ENCODE measurements at places on chromosomes 6 and 20.

GRCh38 chr6:35064757-35065440, 76.2 kb downstream of the TCP11 start:
- DNase-seq = no peak

GRCh38 chr6:25579902-25580495, 72.0 kb upstream of the SCGN start:
- DNase-seq = no peak

DNA sequence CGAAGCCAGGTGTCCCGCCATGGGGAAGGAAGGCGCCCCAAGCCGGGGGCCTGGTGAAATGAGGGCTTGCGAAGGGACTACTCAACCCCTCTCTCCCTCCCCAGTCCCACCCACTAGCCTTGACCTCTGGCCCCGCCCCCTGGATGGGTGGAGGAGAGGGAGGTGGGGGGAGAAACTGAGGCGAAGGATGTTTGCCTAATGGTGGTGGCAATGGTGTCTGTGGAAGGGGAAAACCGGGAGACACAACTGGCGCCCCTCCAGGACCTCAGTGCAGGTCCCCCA, at the start of gene POU5F1:
POU5F1 (minus strand) TSS at position 83 of the 282 bp plus-strand sequence; CDS start at position 21, 62 bp downstream.
- no peak for DNase-seq

DNA sequence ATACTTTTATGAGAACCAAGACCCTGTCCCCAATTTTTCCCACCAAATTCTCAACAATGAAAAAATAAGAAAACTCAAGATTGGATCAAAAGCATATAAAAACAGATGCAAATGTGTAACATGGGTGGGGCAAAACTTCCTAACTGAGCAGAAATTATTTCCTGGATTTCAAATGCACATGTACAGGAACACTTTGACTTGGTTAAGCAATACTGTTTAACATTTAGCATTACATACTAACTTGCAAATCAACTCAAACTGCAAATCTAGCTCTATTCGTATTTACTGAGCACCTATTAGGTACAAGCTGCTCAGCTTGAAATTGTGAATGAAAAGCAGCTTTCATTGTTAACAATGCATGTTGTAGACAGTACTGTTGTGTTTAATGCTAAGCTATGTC, 40.2 kb downstream of the BMP5 start:
- DNase-seq = no peak

DNA sequence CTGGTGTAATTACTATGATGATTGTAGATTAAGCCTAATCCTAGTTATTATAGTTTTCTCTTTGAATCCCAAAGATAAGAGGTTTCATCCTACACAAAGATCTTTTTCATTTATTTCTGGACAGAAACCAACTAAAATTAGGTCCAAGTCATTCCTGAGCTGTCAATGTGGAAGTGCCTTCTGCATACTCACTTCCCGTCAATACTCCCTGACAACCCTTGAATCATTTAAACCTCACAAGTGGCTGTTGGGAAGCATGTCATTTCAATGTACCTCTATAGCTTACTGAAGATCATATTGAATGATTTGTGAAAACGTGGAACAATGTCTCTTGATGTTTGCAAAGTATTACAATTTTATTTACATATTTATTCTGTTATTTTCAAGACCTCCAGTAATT, 274.1 kb downstream of the HACE1 start:
- DNase-seq = no peak

GRCh38 chr6:144307880-144308279, 22.7 kb downstream of the UTRN start:
- DNase-seq = no peak

DNA sequence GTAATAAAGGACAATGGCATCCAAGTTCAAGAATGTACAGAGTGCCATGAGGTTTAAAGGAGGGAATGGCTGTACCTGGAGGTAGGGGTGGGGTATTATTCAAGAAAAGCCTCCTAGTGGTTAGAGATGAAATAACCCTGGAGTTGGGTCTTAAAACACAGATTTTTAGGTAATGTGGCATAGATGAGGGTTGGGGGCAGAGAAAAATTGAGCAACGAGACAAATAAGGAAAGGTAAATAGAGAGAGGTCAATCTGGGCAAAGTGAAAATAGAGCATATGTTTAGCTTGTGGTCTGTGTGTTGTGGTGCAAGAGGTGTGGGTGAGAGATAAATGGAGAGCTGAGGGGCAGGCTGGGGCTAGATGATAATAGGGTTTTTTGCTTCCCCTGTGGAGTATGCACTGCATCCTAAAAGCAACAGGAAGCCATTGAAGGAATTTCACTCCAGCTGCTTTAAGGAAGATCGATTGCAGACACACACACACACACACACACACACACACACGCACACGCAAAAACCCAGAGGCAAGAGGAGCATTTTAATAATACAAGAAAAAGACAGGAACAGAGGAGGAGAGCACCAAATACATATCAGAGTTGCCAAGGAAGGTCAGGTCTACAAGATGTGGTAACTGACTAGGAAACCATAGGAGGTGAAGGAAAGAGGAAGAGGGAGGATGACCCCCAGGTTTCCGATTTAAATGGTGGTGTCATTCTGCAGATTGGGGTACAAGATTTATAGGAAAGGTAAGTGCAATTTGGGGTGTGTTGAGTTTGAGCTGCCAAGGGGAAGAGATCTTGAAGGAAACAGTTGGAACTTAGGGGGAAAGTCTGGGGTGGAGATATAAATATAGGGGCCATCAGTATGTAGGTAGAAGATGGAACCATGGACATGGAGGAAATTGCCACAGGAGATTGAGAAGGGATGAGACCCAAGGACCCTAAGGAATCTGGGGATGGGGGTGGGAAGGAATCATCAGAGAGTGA, 31.3 kb upstream of the ADGRF1 start:
- DNase-seq = peak; percentile 20

GRCh38 chr20:3164043-3164762, 4.5 kb upstream of the FASTKD5 start:
- DNase-seq = no peak

- DNase-seq = no peak
Measured at GRCh38 chr6:42453654-42454427, 2.1 kb upstream of the TRERF1 start.

GRCh38 chr20:50338479-50339391, 148.1 kb downstream of the CEBPB start:
- no peak for DNase-seq

- DNase-seq = no peak
Measured at GRCh38 chr6:140264431-140264830, 890.0 kb upstream of the CITED2 start.

DNA sequence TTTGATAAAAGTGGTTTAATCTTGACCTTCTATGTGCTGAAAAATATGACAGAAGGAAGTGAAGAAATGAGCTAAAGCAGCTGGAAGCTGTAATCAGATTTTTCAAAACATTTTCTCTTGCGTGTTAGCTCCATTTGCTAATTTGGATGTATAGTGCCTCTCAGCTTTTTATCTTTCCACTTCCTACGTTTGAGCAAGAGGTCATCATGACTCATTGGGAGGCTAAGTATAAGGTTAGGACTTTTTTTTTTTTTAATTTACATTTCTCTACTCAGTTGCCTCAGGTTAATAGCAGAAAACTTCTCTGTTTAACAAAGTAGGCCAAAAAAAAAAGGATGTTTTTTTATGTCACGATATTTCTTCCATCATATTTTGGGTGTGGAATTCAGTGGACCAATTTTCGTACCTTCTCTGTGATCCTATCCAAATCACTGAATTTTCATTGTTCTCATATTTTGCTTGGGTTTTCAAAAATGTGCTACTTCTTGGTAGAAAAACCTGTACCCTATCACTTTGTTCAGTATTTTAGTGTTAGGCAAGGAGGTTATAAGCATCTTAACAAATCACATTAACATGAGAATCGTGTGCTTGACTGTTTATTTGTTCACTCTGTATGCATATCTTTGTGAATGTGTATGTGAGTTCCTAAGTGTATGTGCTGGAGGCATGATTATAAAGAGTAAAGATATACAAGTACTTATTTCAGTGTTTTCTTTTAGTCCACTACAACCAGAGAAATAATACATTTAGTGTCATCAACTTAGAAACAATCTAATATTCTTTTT, 1028.3 kb upstream of the EYS start:
- DNase-seq = no peak

- no peak for DNase-seq
Measured at GRCh38 chr6:122180132-122180531, 219.3 kb upstream of the HSF2 start.

DNA sequence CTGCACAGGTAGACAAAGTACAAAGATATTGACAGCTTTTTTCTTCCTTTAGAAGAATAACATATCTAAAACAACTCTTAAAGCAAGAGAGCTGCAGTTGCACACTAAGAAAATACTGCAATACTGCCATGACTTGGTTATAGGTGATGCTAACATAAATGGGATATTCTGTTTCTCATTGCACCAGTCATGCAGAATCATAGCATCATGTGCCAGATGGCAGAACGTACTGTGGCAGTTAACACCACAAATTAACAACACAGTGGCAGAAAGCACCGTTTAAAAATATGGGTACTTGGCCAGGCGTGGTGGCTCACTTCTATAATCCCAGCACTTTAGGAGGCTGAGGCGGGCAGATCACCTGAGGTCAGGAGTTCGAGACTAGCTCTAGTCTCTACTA, 7.4 kb downstream of the ASXL1 start:
- DNase-seq = no peak

- peak; percentile 67 for DNase-seq
Measured at GRCh38 chr20:41654884-41655283, 36.7 kb upstream of the CHD6 start.

DNA sequence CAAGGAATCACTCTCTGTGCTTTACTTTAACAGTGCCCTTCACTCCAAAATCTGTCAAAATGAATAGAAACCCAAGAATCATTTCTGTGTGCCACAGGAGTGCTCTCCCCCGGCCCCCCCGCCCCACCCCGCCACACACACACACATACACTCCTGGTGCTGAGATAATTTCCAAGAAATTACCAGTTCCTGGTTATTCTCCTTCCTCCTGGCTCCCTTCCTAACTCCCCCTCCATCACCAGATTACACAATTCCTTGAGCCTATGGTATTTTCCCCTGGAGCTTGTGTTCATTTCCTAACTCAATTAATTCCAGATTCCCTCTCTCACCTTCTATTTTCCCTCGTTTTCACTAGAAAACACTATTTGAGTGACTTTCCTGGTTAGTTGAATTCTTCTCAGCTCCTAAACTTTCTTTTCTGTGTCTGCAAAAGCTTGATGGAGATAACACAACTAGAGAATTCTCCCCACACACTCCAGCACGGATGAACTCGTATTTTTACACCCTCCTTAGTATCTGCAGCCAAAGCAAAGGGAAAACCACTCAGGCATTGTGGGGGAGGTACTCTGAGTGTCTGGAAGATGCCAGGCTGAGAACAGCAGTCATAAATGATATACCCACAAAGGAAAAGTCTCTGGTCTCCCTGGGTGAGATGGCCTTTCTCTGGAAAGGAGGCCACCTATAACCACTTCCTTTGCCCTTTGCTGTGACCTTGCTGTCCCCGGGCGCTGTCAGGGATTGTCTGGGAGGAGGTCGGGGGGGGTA, 1.9 kb upstream of the SLC24A3 start:
- no peak for DNase-seq

DNA sequence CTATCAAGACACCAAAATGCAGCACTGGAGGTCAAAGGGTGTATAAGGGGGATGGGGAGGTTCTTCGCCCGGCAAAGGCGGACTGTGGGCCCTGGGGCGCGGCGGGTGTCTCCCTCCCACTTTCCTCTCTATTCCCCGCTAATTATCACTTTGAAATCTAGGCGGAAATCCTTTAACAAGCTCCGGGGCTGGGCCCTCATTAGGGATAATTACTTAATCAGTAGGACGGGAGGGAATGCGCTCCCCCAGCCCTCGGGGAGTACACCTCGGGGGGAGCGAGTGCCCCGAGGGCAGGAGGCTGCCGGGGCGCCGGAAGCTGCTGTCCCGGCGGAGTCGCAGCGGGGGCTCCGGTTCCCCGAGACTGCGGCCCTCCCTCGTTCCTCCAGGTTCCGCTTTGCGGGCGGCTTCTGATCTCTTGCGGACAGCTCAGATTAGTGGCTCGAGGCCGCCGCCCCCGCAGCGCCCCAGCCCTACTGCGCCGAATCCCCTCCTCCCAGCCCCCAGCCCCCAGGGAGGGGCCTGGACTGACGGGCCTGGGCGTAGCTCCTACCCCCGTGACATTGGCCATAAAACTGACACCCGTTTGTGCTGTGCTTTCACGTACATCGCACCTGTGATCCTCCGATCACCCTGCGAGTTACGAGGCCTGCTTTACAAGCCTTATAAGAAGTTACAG, 14.7 kb downstream of the MUCL3 start:
- peak; percentile 60 for DNase-seq

- DNase-seq = no peak
Measured at GRCh38 chr6:107564589-107564951, 74.7 kb downstream of the SOBP start.

DNA sequence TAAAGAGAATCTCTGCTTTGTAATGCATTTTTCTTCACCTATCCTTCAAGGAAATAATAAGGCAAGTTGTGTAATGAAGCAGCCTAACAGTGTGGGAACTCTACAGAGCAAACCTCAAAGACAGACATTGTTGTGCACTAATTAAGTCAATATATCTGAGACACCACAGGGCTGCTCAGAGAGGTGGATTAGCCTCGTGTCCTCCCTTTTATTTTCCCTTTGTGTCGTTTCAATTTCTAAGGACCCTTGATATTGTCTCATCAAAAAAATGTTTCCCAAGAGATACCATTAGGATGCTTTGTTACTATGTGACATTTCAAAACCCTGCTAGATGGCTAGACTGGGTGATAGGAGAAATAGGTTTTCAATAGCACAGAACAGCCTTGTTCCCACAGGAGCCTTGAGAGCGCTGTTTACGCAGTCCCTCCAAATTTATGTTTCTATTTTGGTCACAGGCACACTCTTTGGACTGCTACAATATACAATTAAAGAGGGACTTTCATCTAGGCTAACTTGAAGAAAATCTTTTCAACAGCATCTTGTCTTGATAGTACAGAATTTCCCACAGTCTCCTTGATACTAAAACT, 23.1 kb downstream of the UBE3D start:
- DNase-seq = no peak

DNA sequence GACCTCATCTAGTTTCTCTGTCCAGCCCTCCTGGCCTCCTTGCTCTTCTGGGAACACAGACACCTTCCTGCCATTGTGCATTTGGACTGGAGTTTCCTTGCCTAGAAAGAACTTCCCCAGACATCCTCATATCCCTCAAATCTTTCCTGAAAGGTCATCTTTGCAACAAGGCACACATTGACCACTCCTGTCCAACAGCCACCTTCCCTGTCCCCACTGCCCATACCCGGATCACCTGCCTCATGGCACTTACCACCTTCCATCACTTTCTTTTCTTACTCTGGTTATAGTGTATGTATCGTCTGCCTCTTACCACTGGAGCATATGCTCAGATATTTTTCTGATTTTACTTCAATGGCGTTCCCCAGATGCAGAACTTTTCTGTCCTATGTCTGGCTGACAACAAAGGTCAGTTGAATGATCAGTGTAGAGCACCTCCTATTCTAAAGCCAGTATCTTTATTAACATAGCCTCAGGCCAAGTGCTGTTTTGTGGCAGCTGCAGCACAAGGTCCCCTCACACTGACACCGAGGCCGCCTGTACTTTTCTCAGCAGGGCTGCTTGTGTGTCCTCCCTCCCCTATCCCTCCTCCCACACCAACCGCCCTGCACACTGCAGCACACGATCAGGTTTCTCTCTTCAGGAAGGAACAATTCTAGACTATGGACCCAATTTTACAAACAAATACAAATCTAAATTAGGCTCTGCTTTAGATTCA, 4.1 kb downstream of the HLA-C start:
- DNase-seq = no peak

GRCh38 chr6:137348777-137349176, 129.6 kb upstream of the IFNGR1 start:
- DNase-seq = no peak

All from Caco-2 (cell line).